Cardiac muscle cell (in vitro differentiated cells and primary cell): ENCODE measurements at places on chromosomes 13 and 19. TPM values are rescaled to one million over a fixed set of nuclear protein-coding genes. Genes with fewer than 3 reads are reported as not detected.
A peak's percentile ranks its signal among the peaks of the same experiment; 100 is the strongest.

- no peak for DNase-seq
Observed at GRCh38 chr13:58187881-58188280, 556.3 kb downstream of the PCDH17 start.

GRCh38 chr19:29777781-29778309, 33.9 kb upstream of the CCNE1 start:
- no peak for DNase-seq

DNA sequence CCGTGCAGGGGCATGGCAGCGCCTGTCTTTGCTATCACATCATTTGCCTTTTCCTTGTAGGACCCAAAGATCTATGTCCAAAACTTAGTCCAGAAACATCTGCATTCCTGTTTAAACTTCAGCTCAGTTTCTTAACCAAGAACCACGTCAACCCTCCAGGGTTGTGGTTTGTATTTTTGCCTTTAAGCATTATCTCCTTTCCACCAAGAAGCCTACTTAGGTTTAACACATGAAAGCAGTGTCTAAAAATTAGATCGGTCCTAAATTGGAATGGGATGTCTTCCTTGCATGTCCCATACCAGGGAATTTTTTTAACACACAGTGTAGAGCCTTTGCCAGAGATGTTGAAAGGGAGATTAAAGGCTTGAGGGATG, 38.8 kb downstream of the DHRS12 start:
- DNase-seq: no peak

DNA sequence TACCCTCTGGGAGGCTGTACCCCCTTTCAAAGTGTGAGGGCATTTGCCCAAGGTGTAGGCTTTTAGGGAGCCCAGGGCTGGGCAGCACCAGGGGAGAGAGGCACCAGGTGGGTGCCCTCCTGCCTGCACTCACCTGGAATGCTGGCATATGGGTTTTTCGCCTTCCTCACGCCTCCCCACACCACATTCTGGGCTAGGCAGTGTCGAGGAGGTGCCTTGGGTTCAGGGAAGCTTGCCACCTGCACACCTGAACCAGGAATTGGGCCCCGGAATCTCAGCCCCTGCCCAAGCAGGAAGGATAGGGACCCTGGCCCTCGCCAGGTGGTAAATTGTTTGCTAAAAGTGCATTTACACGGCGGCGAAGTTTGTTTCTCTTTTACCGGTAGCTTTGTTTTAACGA, 5.1 kb upstream of the TSHZ3 start:
- no peak for DNase-seq

- no peak for DNase-seq
Observed at GRCh38 chr13:71801781-71802180, 65.2 kb downstream of the DACH1 start.

GRCh38 chr13:42384265-42384664, 112.3 kb downstream of the AKAP11 start:
- DNase-seq: no peak

GRCh38 chr13:31408927-31409326, 209.2 kb downstream of the B3GLCT start:
- DNase-seq: no peak

DNA sequence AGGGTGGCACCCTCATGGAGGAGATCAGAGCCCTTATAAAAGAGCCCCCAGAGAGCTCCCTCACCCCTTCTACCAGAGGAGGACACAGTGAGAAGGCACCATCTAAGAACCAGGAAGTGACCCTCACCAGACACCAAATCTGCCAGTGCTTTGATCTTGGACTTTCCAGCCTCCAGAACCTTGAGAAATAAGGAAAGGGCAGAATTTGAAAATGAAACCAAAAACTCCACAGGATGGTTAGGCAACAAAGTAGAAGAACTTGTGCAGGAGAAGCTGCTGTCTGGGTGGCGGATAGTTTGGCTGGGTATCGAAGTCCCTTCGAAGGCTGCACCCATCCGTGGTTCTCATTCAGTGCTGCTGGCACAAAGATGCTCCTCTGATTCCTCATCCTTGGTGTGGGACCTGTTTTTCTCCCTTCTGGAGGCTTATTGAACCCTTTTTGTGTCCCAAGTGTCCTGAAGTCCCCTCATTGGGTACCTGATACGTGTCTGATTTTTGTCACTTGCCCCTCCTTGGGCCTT, 130.8 kb downstream of the KDM4B start:
- no peak for DNase-seq

DNA sequence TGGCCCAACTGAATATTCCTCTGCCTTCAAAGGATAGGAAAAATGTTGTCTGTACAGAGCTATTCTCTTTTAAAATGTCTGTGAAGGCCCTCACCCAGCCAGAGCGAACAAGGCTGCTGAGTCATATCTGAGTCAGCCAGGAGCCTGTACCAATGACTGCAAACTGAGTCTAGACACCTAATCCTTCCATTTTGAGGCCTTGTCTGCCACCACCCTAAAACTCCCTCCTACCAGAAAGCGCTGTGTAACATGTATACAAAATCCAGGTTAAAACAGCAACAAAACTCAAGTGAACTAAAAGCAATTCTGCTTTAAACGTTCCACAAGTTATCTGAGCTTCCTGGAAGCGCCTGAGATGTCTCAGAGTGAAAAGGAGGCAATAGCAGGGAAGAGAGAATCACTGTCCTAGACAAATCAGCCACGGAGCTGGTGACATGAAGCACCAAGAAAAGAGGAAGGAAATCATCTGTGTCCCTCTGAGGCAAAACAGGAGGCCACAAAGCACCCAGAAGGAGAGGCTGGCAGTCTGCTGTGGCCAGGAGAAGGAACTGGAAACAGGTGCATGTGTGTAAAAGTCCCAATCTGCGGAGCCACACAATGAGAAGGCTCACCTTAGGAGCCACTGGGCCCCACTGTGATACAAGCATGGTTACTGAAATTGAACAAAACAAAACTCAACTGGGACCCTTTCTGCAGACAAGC, 10.2 kb downstream of the DHRS12 start:
- peak; percentile 72 for DNase-seq

DNA sequence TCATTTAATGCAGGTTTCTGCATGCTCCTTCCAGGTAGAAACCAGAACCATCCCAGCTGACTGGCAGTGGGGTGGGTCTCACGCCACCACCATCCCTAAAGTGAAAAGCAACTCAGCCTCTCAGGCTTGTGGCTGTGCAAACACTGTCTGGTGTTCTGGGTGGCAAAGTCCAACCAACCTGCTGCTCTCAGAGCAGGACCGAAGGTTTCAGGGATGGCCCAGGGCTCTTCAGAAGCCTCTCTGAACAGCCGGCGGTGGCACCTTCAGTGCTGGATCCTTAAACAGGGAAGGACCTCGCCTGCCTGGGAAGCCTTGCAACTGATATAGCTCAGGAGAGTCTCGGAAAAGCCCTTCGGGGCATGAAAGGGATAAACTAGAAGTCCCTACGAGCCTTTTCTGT, 100.8 kb downstream of the COL4A1 start:
- DNase-seq: no peak

Gene TTYH1
- 2.6 TPM in 1 of 2 replicates, not detected in the other for total RNA-seq

Gene CYP2F1
- not detected in 2 replicates for total RNA-seq

Gene KLK12
- total RNA-seq: not detected in 2 replicates

Gene EXOC3L2
- 2.0 and 2.2 TPM in 2 replicates for total RNA-seq

Gene CEACAM3
- total RNA-seq: not detected in 2 replicates

Gene N4BP2L2
- total RNA-seq: 34.6 and 137 TPM in 2 replicates

Gene THSD1
- total RNA-seq: 0.66 and 0.85 TPM in 2 replicates

Gene ONECUT3
- not detected in 2 replicates for total RNA-seq
